ENCODE measurements at places on chromosomes 2 and 18. TPM values are rescaled to one million over a fixed set of nuclear protein-coding genes. Genes with fewer than 3 reads are reported as not detected.

The UGT1A10 gene
- total RNA-seq: not detected

The ASB18 gene
- not detected for total RNA-seq

The LINC00305 gene
- total RNA-seq: not detected

The GAD1 gene
- total RNA-seq: not detected

The LONRF2 gene
- total RNA-seq: 0.32 TPM

The CDK15 gene
- total RNA-seq: 6.3 TPM

The DAPL1 gene
- not detected for total RNA-seq

The CTLA4 gene
- not detected for total RNA-seq

The GYPC gene
- 37.4 TPM for total RNA-seq

The BCL11A gene
- total RNA-seq: 5.9 TPM

The SULT1C4 gene
- 0.30 TPM for total RNA-seq

The POMC gene
- 1.0 TPM for total RNA-seq

All from smooth muscle cell of the umbilical artery (primary cell).